ENCODE measurements at places on chromosomes 12 and 14.

DNA sequence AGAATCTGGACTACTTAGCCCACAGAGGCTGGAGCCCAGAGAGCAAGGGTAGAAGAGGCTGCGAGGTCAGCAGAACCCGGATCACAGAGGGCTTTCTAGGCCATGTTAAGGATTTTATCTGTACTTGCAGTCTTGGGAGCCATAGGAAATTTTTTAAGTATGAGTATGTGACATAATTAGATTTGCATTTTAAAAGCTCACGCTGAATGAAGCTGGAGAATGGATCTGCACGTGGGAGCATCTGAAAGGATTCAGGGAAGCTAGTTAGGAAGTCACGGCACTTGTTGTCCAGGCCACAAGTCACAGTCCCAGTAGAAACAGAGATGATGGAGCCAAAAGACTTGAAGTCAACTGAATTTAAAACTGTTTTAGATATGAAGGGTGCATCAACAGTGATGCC is 14.1 kb downstream of the CORO1C start:
- no peak for DNase-seq

DNA sequence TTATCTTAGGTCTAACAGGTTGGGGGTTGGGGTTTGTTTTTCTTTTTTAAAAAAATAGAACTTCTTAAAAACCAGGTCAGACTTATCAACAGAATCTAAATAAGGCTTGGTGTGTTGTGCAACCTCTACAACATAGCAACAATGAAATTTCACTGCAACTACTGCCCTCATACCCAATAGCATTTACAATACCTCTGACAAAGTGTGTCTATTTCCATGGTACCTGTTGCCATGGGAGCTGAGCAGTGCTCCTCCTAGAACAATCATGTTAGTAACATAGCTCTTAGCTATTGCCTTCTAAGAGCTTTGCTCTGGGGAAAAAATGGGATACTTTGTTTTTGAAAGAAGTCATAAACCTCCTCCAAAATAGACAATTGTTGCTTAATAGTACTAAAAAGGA is 103.3 kb upstream of the CCDC175 start:
- peak; percentile 88 for DNase-seq

DNA sequence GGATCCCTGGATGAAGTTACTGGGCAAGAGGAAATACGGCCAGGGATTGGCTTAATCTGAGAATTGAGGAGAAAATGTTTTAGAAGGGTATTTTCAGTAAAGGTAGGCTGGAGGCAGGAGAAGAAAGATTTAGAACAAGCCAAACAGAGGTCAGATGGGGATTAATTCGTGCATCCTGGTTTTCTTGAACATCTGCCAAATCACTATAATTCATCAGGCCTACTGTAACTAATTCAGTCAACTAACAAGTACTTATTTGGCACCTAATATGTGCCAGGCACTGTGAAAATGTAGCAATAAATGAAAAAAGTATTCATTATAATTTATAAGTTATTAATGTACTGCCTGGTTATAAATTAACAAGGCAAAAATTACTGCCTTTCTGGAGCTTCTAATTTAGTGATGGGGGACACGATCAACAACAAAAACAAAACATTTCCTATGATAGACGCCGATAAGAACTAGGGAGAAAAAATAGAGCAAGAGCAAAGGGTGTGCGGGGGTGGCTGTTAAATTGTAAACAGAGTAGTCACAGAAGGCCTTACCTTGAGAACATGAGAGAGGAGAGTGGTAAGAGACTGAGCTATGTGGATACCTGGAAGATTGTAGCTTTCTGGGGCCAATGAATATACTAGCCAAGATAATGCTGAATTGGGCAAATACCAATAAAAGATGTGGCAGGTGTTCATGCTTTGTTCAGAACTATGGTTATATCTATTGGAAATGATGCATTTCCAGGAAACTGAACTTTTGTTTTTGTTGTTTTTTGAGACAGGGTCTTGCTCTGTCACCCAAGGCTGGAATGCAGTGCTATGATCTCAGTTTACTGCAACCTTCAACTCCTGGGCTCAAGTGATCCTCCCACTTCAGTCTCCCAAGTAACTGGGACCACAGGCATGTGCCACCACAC is 34.0 kb downstream of the DUSP16 start:
- no peak for DNase-seq

- no peak for DNase-seq
Observed at GRCh38 chr12:104022786-104023185, 27.2 kb downstream of the GLT8D2 start.

DNA sequence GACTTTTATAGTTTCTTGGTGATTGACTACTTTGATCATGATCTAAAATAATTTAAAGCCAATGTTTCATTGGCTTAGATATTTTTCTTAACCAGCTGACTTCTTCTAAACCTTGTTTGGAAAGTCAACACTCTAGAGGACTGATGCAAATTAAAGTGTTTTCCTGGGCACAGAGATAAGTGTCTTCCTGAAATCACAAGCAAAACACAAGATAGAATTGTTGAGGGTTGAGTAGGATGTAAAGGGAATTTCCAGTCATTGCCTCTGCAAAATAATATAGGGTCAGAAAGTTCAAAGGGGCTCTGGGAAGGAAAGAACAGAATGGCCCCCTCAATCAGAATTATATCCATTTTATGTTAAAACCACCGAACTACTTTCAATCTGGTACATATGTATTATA is 156.3 kb upstream of the LRIG3 start:
- DNase-seq = no peak

GRCh38 chr12:62519043-62519442 is 52.4 kb downstream of the MON2 start:
- peak; percentile 59 for DNase-seq

GRCh38 chr12:12442548-12443071 is 85.7 kb downstream of the BORCS5 start:
- no peak for DNase-seq

DNA sequence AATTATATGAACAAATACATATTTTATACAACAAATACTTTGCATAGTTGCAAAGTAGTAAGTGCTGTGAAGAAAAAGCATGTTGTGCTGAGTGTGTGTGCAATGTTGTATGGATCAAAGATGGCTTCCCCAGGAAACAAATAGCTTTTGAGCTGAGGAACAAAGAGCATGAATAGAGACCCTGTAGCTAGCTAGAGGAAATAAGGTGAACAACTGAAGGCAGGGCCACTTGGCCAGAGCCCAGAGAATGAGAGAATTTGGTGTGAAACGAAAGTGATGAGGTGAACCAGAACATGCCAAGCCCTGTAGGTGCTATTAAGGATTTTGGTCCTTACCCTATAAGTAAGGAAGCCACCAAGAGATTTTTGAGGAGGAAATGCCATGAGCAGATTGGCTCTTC is 17.1 kb downstream of the DYRK2 start:
- DNase-seq = no peak

DNA sequence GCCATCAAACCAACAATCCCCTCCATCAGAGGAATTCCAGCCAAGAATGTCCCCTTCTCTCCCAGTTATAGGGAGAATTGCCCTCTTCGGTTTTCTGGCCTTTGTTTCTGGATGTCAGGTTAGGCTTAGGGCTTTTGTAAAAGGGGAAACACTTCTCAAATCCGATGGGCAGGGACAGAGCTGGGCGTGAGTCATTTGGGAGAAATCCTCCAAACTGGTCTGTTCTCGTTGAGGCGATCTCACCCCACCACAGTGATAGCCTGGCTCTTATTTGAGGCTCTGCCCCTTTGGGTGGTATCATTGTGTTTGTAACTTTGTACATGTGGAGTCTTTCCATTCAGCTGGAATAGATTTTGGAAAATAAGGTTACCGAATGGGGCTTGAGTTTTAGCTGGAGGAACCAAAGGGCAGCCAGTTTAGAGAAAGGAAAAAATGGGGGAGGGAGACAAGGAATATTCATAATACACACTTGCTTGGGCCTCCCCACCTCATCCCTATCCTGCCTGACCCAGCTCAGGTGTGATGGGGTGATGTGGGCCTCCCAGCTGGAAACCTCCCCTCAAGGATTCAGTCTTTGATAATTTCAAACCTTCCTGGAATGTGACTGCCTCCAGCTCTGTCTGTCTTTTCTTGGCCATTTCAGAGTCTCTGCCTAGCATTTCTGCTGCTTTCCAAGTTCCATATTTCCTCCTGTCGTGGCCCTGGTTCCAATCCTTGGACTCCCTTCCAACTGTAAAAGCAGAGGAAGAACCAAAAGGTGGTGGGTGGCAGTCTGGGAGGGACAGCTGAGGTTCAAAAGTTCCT is 7.5 kb downstream of the HOXC4 start:
- no peak for DNase-seq

GRCh38 chr12:31227401-31227981 is 98.5 kb downstream of the SINHCAF start:
- no peak for DNase-seq

DNA sequence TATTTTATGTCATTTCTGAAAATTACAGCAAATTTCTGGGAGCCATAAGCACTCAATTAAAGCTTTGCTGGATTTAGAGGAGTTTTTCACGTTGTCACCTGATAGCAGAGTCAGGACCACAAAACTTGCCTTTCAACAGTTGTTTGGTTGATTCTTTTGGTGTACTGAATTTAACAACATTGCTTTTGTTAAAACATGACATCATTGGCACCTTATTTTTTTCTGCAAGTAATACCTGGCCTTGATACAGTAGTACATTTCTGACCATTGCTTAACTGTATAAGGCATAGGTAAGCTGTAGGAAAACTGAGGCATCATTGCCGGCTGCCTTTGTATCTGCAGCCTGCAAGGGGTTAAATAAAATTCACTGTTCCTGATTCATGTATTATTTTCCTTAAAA is 4.5 kb upstream of the BCL11B start:
- no peak for DNase-seq

- no peak for DNase-seq
Observed at GRCh38 chr14:75090353-75090752, 20.9 kb downstream of the ZC2HC1C start.

- no peak for DNase-seq
Observed at GRCh38 chr14:33165144-33165925, 226.7 kb downstream of the NPAS3 start.

- DNase-seq = no peak
Observed at GRCh38 chr12:68890701-68891113, 42.3 kb downstream of the CPM start.

DNA sequence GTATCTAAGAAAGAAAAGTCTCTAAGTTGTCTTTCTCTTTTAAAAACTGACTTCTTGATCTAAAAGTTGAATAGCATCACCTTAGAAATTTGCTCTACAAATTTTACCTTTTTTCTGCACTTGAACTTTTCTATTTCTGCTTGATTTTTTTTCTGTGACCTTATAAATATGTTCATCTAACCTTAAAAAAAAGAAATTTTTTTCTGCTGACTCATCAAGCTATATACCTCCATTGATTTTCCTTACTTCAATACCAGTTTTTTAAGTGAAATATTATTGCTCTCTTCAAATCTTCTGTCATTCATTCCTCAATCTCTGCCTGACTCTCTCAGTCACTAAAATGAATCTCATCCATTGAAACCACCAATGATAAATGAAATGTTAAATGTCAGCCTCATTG is 910.1 kb downstream of the GALC start:
- DNase-seq = no peak

- no peak for DNase-seq
Observed at GRCh38 chr14:89907655-89908054, 46.9 kb downstream of the EFCAB11 start.

DNA sequence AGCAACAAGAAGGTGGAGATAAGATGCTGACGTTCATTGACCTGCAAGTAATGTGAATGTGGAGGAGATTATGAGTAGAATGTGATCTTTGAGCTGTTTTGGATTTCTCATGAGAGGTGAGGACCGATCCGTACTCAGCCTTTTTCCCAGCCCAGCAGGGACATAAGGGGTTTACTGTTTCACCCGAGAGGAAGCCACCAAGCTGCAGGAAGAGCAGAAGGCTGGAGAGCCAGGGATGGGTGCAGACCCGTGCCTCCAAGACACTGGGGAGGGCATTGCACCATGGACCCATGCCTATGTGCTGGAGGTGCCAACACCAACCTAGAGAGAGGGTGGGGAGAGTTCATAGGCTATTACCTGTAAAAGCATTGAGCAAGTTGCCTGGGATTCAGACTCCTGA is 206.0 kb upstream of the DIO3 start:
- DNase-seq = no peak

GRCh38 chr14:32339188-32339587 is 10.1 kb downstream of the AKAP6 start:
- no peak for DNase-seq

GRCh38 chr14:78921856-78922255 is 751.7 kb downstream of the NRXN3 start:
- DNase-seq = no peak

- DNase-seq = no peak
Observed at GRCh38 chr14:66496911-66497310, 10.7 kb downstream of the CCDC196 start.

DNA sequence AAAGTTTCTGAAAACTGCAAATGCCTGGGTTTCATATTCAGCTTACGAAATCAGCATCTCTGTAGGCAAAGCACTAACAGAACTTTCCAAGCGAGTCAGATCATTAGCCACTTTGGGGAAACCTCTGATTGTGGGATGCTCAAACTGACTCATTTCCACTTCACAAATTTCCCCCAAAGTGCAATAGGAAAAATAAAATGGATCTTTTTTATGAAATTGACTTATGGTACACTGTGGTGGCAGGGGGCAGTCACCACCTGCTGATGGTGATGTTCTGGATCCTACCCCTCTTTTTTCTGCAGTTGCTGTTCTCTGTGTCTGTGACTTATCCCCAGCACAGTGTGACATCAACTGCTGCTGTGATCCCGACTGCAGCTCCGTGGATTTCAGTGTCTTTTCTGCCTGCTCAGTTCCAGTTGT is 5.6 kb downstream of the TCTN1 start:
- DNase-seq = no peak

- no peak for DNase-seq
Observed at GRCh38 chr14:55146425-55146824, 17.4 kb downstream of the LGALS3 start.

DNA sequence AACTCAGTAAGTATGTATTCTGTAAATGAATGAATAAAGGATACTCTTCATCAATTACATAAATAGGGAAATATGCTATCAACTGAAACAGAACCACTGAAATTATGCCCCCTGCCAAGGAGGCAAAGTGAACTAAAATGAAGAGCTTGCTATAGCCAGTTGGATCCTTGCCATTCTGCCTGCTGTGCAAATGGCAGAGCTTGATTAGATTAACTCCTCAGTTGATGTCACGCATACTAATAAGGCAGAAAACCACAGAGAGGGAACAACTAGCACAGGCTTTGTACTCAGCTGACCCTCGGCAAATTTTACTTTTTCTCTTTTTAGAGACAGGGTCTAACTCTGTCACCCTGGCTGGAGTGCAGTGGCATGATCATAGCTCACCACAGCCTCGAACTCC is 36.7 kb upstream of the FERMT2 start:
- peak; percentile 47 for DNase-seq

- DNase-seq = no peak
Observed at GRCh38 chr12:57404966-57405640, 25.7 kb downstream of the R3HDM2 start.

GRCh38 chr12:109089683-109090082 is 3.6 kb downstream of the ALKBH2 start:
- no peak for DNase-seq
